ENCODE measurements at places on chromosomes 3 and 15. TPM values are rescaled to one million over a fixed set of nuclear protein-coding genes. Genes with fewer than 3 reads are reported as not detected.
A peak's percentile ranks its signal among the peaks of the same experiment; 100 is the strongest.

- H3K4me1 ChIP-seq: no peaks in the 10 kb centered on the region
- H3K27ac ChIP-seq: no peak overlapping the region
These were observed 43.4 kb downstream of the COLQ start for GRCh38 chr3:15477951-15478639.

DNA sequence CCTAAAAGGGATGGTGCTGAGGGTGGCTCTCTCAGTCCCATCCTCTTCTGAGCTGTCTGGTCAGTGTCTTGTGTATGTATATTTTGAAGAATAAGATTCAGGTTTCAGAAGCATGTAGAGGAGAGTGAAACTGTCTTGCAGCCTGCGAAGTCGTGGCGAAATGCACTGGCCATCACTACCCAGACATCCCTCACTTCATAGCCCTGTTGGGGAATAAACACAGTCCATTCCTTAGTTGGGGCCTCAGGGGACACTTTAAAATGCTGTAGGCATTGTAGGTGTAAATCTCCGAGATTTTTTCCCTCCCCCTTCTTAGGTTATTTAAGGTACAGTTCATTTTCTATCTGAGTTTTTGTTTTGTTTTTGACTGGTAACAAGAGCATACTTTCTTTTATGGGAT, 93.8 kb downstream of the DNASE1L3 start:
- peak overlapping the region; percentile 94 for H3K27ac ChIP-seq
- H3K4me1 ChIP-seq: peaks cover 24% of the 10 kb centered on the region
- peaks cover 45% of the 10 kb centered on the region for H3K36me3 ChIP-seq
- no peak for DNase-seq
- no peaks in the 10 kb centered on the region for H3K27me3 ChIP-seq
- H3K4me3 ChIP-seq: peak overlapping the region; percentile 59

- no peak overlapping the region for H3K27ac ChIP-seq
- no peaks in the 10 kb centered on the region for H3K4me1 ChIP-seq
- DNase-seq: no peak
- H3K27me3 ChIP-seq: peaks cover 15% of the 10 kb centered on the region
- no peaks in the 10 kb centered on the region for H3K36me3 ChIP-seq
These were observed 78.2 kb downstream of the TM2D3 start for GRCh38 chr15:101573951-101574350.

GRCh38 chr15:66613743-66614142, 47.9 kb upstream of the LCTL start:
- no peak overlapping the region for H3K4me3 ChIP-seq
- peak overlapping the region; percentile 64 for H3K27ac ChIP-seq
- no peaks in the 10 kb centered on the region for H3K27me3 ChIP-seq
- H3K4me1 ChIP-seq: peaks cover 8% of the 10 kb centered on the region
- no peak for DNase-seq

DNA sequence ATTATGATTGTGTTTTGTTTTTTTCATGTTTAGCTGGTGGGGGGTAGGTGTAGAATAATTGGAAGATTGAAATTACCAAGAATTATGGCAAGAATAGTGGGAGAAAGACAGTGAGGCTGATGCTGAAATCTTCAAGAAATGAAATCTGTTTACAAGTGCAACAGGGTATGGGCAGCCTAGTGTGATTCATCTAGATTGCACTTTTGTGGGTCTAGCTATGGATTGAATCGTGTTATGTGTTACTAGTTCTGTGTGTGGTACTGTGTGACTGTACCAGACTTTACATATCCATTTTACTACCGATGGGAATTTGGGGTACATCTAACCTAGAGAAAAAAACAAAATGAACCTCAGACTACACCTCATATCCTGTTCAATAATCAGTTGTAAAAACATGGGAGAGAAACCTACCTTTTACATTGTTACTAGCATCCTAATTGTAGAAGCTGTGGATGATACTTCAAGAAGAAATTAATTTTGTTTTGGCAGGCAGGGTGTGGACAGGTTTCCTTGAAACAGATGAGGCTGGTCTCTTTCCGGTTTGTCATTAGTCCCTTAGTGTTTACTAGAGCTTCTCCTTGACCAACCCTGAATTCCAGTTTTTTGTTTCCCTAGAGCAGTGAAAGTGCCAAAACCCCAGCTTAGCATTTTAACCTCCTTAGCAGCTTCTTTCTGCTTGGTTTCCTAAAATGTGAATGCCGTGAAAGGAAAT, 47.9 kb downstream of the OPA1 start:
- H3K36me3 ChIP-seq: peaks cover 4% of the 10 kb centered on the region
- no peaks in the 10 kb centered on the region for H3K27me3 ChIP-seq
- no peak overlapping the region for H3K4me3 ChIP-seq
- no peaks in the 10 kb centered on the region for H3K4me1 ChIP-seq

DNA sequence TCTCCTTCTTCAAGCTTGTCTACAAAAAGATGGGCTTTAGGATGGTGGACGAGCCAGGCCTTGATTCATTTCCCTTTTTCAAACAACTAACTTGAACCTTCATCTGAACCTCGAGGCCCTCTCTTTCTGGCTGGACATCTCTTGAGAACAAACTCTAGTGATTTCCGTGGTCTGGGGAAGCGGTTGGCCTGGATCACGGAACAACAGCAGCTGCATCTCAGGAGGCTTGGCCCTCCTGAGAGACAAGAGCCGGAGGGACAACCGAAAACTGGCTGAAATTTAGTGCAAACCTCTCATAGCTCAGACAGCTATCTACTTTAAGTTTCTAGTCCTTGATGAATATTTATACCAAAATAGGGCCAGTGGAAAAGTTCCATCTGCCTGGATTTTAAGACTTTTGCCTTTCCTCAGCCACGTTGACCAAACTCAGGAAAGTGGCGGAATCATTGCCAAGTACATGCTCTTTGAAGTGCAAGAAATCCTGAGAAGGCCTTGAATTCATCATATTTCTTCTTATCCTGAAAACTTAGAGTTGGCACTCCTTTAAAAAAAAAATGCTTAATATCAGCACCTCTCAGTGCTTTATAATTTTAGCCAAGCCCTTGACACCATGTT, 14.5 kb downstream of the LMCD1 start:
- no peak for DNase-seq
- H3K36me3 ChIP-seq: no peaks in the 10 kb centered on the region
- H3K27me3 ChIP-seq: peaks cover 7% of the 10 kb centered on the region
- no peak overlapping the region for H3K4me3 ChIP-seq

DNA sequence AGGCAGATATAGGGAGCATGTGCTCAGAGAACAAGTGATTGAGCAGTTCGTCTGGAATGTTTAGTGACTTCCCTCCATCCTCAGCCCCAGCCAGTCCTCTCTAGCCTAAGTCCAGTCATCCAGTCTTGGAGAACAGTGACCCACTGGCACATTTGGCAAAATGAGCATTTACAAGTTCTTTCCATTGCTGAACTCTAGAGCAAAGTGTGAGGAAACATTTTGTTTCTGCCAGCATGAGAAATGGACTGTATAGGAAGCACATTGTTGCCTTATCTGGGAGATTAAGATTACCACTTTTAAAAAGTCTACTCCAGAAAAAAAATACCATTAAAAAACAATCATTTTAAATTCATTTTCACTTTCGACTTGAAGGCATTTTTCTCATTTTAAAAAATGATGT, 353.6 kb downstream of the SHQ1 start:
- no peak overlapping the region for H3K4me3 ChIP-seq
- H3K36me3 ChIP-seq: no peaks in the 10 kb centered on the region
- H3K27me3 ChIP-seq: no peaks in the 10 kb centered on the region

DNA sequence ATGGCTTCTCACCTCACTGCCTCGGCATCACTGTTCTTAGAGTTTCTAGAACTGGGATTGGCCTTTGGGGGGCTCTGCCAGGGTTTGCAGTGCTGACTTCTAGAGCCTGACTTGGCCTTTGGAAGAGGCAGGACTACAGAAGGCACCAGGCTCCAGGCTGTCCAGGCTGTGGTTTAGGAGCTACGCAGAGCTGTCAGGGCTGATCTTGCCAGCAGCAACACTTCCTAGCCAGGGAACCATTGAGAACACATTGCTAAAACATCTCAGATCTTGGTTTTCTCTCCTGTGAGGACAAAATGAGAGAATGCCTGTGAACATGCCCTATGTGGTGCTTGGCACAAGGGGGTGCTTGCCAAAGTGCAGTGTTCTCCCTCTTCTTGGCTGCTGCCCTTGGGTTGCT, 34.6 kb upstream of the APEH start:
- H3K27me3 ChIP-seq: no peaks in the 10 kb centered on the region
- no peaks in the 10 kb centered on the region for H3K36me3 ChIP-seq
- no peaks in the 10 kb centered on the region for H3K4me1 ChIP-seq

GRCh38 chr3:21484057-21484827, 266.8 kb downstream of the ZNF385D start:
- no peak overlapping the region for H3K4me3 ChIP-seq
- H3K36me3 ChIP-seq: no peaks in the 10 kb centered on the region
- DNase-seq: no peak

GRCh38 chr3:141235661-141236171, 4.1 kb downstream of the PXYLP1 start:
- no peak overlapping the region for H3K4me3 ChIP-seq
- H3K27ac ChIP-seq: peak overlapping the region; percentile 93
- H3K4me1 ChIP-seq: peaks cover 43% of the 10 kb centered on the region
- H3K27me3 ChIP-seq: no peaks in the 10 kb centered on the region
- no peak for DNase-seq

DNA sequence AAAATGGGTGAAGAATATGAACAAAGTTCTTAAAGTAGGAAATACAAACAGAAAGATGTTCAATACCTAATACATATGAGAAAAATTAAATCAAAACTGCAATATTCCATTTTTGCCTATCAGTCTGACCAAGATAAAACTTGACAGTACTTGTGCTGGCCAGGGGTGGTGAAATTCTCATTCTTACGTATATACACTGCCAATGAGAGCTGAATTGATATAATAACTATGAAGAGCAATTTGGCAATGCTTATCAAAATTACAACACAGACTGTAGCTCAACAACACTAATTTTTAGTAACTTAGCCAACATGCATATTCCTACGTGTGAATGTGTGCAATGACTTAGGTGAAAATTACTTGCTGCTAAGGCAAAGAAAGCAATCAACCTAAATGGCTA, 90.2 kb downstream of the SETD2 start:
- H3K4me1 ChIP-seq: peaks cover 18% of the 10 kb centered on the region
- H3K27me3 ChIP-seq: no peaks in the 10 kb centered on the region
- DNase-seq: no peak
- H3K4me3 ChIP-seq: no peak overlapping the region

GRCh38 chr3:49554633-49555265, 472 bp downstream of the BSN start:
- H3K36me3 ChIP-seq: peaks cover 3% of the 10 kb centered on the region
- DNase-seq: peak; percentile 46
- peaks cover 16% of the 10 kb centered on the region for H3K4me1 ChIP-seq
- H3K27me3 ChIP-seq: peaks cover 36% of the 10 kb centered on the region
- H3K27ac ChIP-seq: no peak overlapping the region

DNA sequence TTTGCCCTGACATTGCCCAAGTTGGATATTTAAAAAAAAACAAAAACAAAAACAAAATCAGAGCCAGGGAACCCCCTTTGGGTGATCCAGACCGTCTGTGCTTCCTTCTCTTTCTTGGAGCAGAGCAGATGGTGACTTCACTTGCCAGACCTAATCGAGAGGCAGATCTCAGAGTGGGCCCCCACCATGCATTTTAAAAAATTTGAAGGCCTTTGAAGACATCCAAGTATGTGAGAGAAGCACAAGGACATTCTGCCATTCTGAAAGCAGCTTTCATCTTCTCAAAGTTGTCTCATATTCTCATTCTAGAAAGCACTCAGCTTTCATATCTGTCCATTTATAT, 93.3 kb downstream of the SV2B start:
- no peak for DNase-seq
- no peak overlapping the region for H3K4me3 ChIP-seq
- H3K36me3 ChIP-seq: no peaks in the 10 kb centered on the region
- no peaks in the 10 kb centered on the region for H3K4me1 ChIP-seq

- no peaks in the 10 kb centered on the region for H3K36me3 ChIP-seq
- DNase-seq: no peak
- no peaks in the 10 kb centered on the region for H3K27me3 ChIP-seq
- no peak overlapping the region for H3K4me3 ChIP-seq
- H3K27ac ChIP-seq: no peak overlapping the region
These were observed 598.4 kb downstream of the FGF12 start for GRCh38 chr3:192128922-192129321.

GRCh38 chr3:11363715-11364114, 91.5 kb downstream of the ATG7 start:
- no peak overlapping the region for H3K27ac ChIP-seq
- no peaks in the 10 kb centered on the region for H3K27me3 ChIP-seq
- no peak overlapping the region for H3K4me3 ChIP-seq
- no peaks in the 10 kb centered on the region for H3K4me1 ChIP-seq
- peaks cover 87% of the 10 kb centered on the region for H3K36me3 ChIP-seq

The GOLGA8G gene
- not detected for total RNA-seq

The LMAN1L gene
- total RNA-seq: 0.57 TPM

The ABHD5 gene
- 6.4 TPM for total RNA-seq

The FILIP1L gene
- not detected for total RNA-seq

The A4GNT gene
- not detected for total RNA-seq

The MESP2 gene
- total RNA-seq: not detected

The AMOTL2 gene
- not detected for total RNA-seq

The STAC gene
- total RNA-seq: not detected

The KCTD6 gene
- total RNA-seq: 10.3 TPM

Data from naive thymus-derived CD8-positive, alpha-beta T cell (primary cell).